ENCODE measurements at places on chromosomes 5 and 9. TPM values are rescaled to one million over a fixed set of nuclear protein-coding genes. Genes with fewer than 3 reads are reported as not detected.

SEMA6A gene
- not detected for total RNA-seq

- DNase-seq: no peak
Measured at GRCh38 chr9:23702311-23702922, 123.6 kb downstream of the ELAVL2 start.

RPS14 gene
- 3,412 TPM for total RNA-seq

SH3RF2 gene
- total RNA-seq: not detected

GRCh38 chr5:33275391-33275790 is 165.4 kb upstream of the TARS1 start:
- DNase-seq: no peak

SLC22A4 gene
- 1.5 TPM for total RNA-seq
